ENCODE measurements at places on chromosomes 3 and 15. TPM values are rescaled to one million over a fixed set of nuclear protein-coding genes. Genes with fewer than 3 reads are reported as not detected.

KBTBD12 gene
- not detected for total RNA-seq

MRAS gene
- 13.2 TPM for total RNA-seq

ERICH6 gene
- not detected for total RNA-seq

CAND2 gene
- not detected for total RNA-seq

CHRM5 gene
- total RNA-seq, result not detected

MFSD1 gene
- total RNA-seq, result 100 TPM

UNC13C gene
- total RNA-seq, result 0.32 TPM

GRCh38 chr15:28890711-28891495 lies 5.1 kb downstream of the APBA2 start:
- H3K4me1 ChIP-seq, result no peaks in the 10 kb centered on the region
- no peak overlapping the region for H3K4me3 ChIP-seq
- H3K27ac ChIP-seq, result no peak overlapping the region
- H3K36me3 ChIP-seq, result no peaks in the 10 kb centered on the region
- H3K27me3 ChIP-seq, result no peaks in the 10 kb centered on the region

- DNase-seq, result no peak
- peaks cover 97% of the 10 kb centered on the region for H3K27me3 ChIP-seq
- H3K36me3 ChIP-seq, result peaks cover 6% of the 10 kb centered on the region
- H3K27ac ChIP-seq, result no peak overlapping the region
- no peaks in the 10 kb centered on the region for H3K4me1 ChIP-seq
These were observed 10.6 kb downstream of the DNAJB8 start for GRCh38 chr3:128455786-128456748.

GRCh38 chr15:100256101-100256969 lies 85.4 kb downstream of the ADAMTS17 start:
- no peaks in the 10 kb centered on the region for H3K4me1 ChIP-seq
- no peak for DNase-seq
- no peak overlapping the region for H3K27ac ChIP-seq
- H3K27me3 ChIP-seq, result no peaks in the 10 kb centered on the region

- H3K36me3 ChIP-seq, result no peaks in the 10 kb centered on the region
- no peak overlapping the region for H3K4me3 ChIP-seq
- no peak overlapping the region for H3K27ac ChIP-seq
- DNase-seq, result no peak
- peaks cover 18% of the 10 kb centered on the region for H3K27me3 ChIP-seq
These were observed 101.7 kb upstream of the COL6A5 start for GRCh38 chr3:130243808-130244207.

DNA sequence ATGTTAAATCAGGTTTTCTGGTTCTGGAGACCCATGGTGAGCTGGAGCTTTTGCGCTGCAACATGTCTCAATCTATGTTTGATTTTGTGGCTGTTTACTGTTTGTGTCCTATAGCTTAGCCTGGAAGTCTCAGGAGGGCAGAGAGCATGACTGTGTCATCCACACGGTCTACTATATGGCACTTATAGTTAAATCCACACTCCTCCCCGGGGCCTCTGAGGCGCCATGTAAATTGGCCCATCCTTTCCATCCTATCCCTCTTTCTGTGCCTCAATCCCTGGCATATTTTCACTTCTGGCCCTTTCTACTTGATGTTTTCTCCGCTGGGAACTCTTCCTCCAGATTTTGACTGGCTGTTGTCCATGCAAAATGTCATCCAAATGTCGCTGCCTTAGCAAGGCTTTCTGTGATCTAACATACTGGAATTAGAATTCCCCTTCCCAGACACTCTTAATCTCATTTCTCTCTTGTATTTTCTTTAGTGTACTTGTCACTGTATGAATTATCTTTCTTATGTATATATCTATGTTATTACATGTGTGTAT lies 560.8 kb upstream of the RGMA start:
- H3K4me3 ChIP-seq, result no peak overlapping the region
- H3K27me3 ChIP-seq, result no peaks in the 10 kb centered on the region
- H3K4me1 ChIP-seq, result no peaks in the 10 kb centered on the region
- no peak for DNase-seq
- H3K36me3 ChIP-seq, result no peaks in the 10 kb centered on the region

DNA sequence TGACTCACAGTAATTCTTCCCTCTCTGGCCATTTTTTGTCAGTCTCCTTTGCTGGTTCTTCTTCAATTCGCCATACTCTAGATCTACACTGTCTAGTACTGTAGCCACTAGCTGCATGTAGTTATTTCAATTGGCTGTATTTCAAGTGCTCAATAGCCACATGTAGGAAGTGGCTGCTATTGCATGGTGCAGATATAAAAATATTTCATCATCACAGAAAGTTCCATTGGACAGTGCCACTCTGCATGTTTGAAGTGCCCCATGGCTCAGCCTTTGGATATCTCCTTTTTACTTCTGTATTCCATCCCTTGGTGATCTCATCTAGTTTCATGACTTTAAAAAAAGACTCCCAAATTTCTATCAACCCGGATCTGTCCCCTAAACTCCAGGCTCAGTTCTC lies 22.1 kb downstream of the PPP2R3A start:
- no peak for DNase-seq
- H3K27me3 ChIP-seq, result no peaks in the 10 kb centered on the region
- peaks cover 5% of the 10 kb centered on the region for H3K36me3 ChIP-seq
- peaks cover 35% of the 10 kb centered on the region for H3K4me1 ChIP-seq
- H3K27ac ChIP-seq, result no peak overlapping the region
- no peak overlapping the region for H3K4me3 ChIP-seq

GRCh38 chr15:67194171-67195114 lies 60.0 kb downstream of the AAGAB start:
- H3K36me3 ChIP-seq, result peaks cover 84% of the 10 kb centered on the region
- H3K27ac ChIP-seq, result peak overlapping the region; percentile 85
- peaks cover 18% of the 10 kb centered on the region for H3K4me1 ChIP-seq
- H3K4me3 ChIP-seq, result no peak overlapping the region
- no peak for DNase-seq

- DNase-seq, result no peak
- no peak overlapping the region for H3K4me3 ChIP-seq
- no peaks in the 10 kb centered on the region for H3K36me3 ChIP-seq
- no peak overlapping the region for H3K27ac ChIP-seq
- H3K27me3 ChIP-seq, result peaks cover 74% of the 10 kb centered on the region
- H3K4me1 ChIP-seq, result no peaks in the 10 kb centered on the region
These were observed 24.6 kb upstream of the SH3GL3 start for GRCh38 chr15:83422541-83422940.

GRCh38 chr15:90058308-90058707 lies 44.0 kb downstream of the IDH2 start:
- no peak overlapping the region for H3K4me3 ChIP-seq
- no peak overlapping the region for H3K27ac ChIP-seq
- H3K27me3 ChIP-seq, result no peaks in the 10 kb centered on the region

DNA sequence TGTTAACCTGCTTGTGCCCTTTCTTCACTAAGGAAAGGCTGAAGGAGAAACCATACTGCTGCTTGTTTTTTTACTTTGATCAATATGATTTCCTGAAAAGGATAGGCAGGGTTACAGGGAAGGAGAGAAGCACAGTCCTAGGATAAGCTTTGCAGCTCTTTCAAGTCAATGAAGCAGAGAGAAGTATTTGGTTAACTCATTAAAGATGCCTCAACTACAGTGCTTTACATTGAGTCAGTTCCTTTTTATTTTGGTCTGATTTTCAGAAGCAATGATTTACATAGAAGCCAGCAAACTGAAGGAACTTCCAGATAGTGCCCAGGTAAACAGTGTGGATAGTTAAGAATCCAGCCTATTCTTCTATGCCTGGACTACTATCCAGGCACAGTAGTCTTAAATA lies 64.8 kb downstream of the ARIH1 start:
- H3K27ac ChIP-seq, result peak overlapping the region; percentile 18
- no peaks in the 10 kb centered on the region for H3K4me1 ChIP-seq
- no peak overlapping the region for H3K4me3 ChIP-seq

- H3K36me3 ChIP-seq, result no peaks in the 10 kb centered on the region
- DNase-seq, result no peak
- no peak overlapping the region for H3K27ac ChIP-seq
- no peak overlapping the region for H3K4me3 ChIP-seq
These were observed 1199.1 kb downstream of the SI start for GRCh38 chr3:163879172-163879571.

GRCh38 chr3:73745526-73746191 lies 120.9 kb upstream of the PDZRN3 start:
- DNase-seq, result no peak
- H3K4me1 ChIP-seq, result no peaks in the 10 kb centered on the region
- H3K27me3 ChIP-seq, result no peaks in the 10 kb centered on the region

DNA sequence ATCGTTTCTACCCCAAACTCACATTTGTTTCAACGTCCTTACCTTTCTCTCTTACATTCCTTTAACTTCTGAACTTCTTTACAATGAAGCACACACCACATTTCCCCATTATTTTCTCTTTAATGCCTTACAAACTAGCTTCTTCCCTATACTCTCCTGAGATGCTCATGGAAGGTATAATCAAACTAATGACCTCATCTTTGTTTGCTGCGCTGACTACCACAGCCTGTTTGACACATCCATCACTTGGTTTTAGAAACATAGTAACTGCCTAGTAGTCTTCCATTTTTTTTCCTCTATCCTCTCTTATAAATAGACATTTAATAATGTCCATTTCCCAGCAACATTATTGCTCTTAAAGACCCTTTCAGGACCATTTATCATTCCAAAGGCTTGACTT lies 230.5 kb upstream of the LRTM1 start:
- DNase-seq, result no peak
- H3K36me3 ChIP-seq, result no peaks in the 10 kb centered on the region
- H3K27ac ChIP-seq, result no peak overlapping the region
- no peak overlapping the region for H3K4me3 ChIP-seq

GRCh38 chr15:68300115-68300940 lies 22.8 kb downstream of the FEM1B start:
- no peak for DNase-seq
- H3K27me3 ChIP-seq, result no peaks in the 10 kb centered on the region
- H3K27ac ChIP-seq, result no peak overlapping the region
- no peaks in the 10 kb centered on the region for H3K4me1 ChIP-seq
- peaks cover 19% of the 10 kb centered on the region for H3K36me3 ChIP-seq

DNA sequence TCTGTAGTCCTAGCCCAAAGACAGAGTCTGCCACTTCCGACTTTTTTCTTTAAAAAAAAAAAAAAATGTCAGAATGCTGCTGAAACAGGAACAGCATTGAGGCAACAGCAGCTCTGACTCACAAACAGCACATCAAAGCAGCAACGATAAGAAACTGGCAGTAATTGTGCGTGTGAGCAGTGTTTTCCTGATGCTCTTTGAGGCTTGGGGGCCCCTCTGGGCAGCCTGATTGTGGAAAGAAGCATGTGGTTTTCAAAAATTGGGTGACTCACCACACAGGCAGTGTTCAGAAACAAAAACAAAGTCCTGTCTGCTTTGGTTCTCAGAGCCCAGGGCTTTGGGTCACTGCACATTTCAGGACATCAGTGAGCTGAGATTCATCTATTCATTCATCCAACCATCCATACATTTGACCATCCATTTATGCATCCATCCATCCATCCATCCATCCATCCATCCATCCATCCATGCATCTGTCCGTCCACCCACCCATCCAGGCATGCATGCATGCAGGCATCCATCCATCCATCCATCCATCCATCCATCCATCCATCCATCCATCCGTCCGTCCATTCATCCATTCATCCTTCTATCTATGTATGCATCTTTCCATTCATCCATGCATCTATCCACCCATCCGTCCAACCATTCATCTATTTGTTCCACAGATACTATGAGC lies 308.4 kb downstream of the RPLP1 start:
- peak; percentile 82 for DNase-seq
- peak overlapping the region; percentile 1 for H3K4me3 ChIP-seq
- H3K27me3 ChIP-seq, result peaks cover 2% of the 10 kb centered on the region
- H3K36me3 ChIP-seq, result no peaks in the 10 kb centered on the region
- H3K4me1 ChIP-seq, result peaks cover 41% of the 10 kb centered on the region
- H3K27ac ChIP-seq, result peak overlapping the region; percentile 89

- DNase-seq, result no peak
- peaks cover 8% of the 10 kb centered on the region for H3K36me3 ChIP-seq
- H3K27ac ChIP-seq, result no peak overlapping the region
- H3K4me1 ChIP-seq, result peaks cover 10% of the 10 kb centered on the region
- peaks cover 37% of the 10 kb centered on the region for H3K27me3 ChIP-seq
- H3K4me3 ChIP-seq, result no peak overlapping the region
These were observed 26.5 kb downstream of the SPINK8 start for GRCh38 chr3:48306860-48307530.

- peaks cover 62% of the 10 kb centered on the region for H3K36me3 ChIP-seq
- H3K27ac ChIP-seq, result peak overlapping the region; percentile 89
- H3K4me3 ChIP-seq, result peak overlapping the region; percentile 99
- peaks cover 45% of the 10 kb centered on the region for H3K4me1 ChIP-seq
These were observed 762 bp downstream of the NCK1 start for GRCh38 chr3:136862617-136863322.

GRCh38 chr3:71309886-71310285 lies 273.6 kb downstream of the FOXP1 start:
- H3K27me3 ChIP-seq, result no peaks in the 10 kb centered on the region
- no peak overlapping the region for H3K27ac ChIP-seq
- peaks cover 9% of the 10 kb centered on the region for H3K36me3 ChIP-seq
- H3K4me1 ChIP-seq, result peaks cover 12% of the 10 kb centered on the region
- H3K4me3 ChIP-seq, result no peak overlapping the region

DNA sequence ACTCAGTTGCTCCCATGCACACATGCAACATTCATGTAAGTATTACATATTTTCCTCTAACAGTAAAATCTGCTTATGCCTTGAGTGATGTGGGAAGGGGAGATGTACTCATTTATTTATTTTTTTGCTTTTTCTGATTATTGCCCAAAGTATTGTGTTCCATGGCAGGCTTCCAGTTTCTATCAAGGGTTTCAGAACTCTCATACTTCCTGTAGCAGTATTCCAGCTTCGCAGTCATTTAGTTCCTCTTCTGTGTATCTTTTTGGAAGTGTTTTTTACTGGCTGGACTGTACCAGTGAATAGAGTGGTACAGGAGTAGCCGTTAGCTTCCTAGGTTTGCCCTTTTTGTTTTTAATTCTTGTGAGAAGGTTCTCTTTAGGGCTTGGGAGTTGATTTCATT lies 26.9 kb downstream of the RAB11A start:
- H3K27ac ChIP-seq, result no peak overlapping the region
- H3K36me3 ChIP-seq, result peaks cover 11% of the 10 kb centered on the region
- H3K4me3 ChIP-seq, result no peak overlapping the region
- peaks cover 12% of the 10 kb centered on the region for H3K4me1 ChIP-seq
- DNase-seq, result no peak

GRCh38 chr15:101025501-101025885 lies 106.3 kb downstream of the LRRK1 start:
- no peaks in the 10 kb centered on the region for H3K27me3 ChIP-seq
- DNase-seq, result no peak
- no peaks in the 10 kb centered on the region for H3K4me1 ChIP-seq
- no peak overlapping the region for H3K4me3 ChIP-seq
- H3K36me3 ChIP-seq, result peaks cover 15% of the 10 kb centered on the region
- no peak overlapping the region for H3K27ac ChIP-seq
